ENCODE measurements at places on chromosomes 2 and 18.

DNA sequence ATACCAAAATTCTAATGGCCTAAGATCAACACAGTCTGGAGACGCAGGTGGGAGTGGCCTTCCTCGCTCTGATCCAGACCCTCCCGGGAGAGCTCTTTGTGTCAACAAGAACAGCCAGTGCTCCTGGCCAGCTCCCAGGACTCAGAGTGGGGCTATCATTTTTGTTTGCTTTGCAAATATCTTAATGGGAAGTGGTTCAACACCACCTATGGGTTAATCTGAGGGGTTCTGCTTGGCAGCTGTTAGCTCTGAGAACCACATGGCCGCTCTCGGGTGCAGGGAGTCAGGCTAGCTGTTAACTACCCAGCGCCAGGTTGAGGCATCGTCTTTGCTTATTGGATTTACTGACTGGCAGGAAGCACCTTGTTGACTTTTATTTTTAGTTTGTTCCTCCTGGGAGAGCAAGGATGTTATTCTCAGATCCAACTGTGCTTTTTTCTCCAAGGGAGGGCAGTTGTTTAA lies 184.8 kb upstream of the SP5 start:
- peak overlapping the region; percentile 64 for H3K27ac ChIP-seq
- H3K4me3 ChIP-seq = no peak overlapping the region
- H3K27me3 ChIP-seq = no peaks in the 10 kb centered on the region
- no peaks in the 10 kb centered on the region for H3K36me3 ChIP-seq
- DNase-seq = peak; percentile 97

DNA sequence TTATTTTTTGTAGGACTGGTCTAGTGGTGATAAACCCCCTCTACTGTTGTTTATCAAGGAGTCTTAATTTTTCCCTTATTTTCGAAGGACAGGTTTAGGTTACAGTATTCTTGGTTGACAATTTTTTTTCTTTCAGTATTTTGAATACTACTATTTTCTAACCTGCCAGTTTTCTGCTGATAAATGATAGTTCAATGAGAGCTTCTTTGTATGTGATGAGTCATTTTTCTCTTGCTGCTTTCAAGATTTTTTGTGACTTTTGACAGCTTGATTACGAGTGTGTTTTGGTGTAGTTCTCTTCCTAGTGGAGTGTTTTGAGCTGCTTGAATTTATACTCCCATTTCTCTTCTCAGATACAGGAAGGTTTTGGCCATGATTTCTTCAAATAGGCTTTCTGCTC lies 77.5 kb downstream of the ACSL3 start:
- H3K27ac ChIP-seq = no peak overlapping the region

- H3K4me3 ChIP-seq = no peak overlapping the region
- DNase-seq = no peak
Observed at GRCh38 chr2:3073041-3073595, 304.5 kb downstream of the EIPR1 start.

- no peaks in the 10 kb centered on the region for H3K27me3 ChIP-seq
- H3K36me3 ChIP-seq = no peaks in the 10 kb centered on the region
- H3K4me3 ChIP-seq = no peak overlapping the region
Observed at GRCh38 chr2:12884713-12885282, 168.1 kb downstream of the TRIB2 start.

GRCh38 chr18:58349650-58350049 lies 279.2 kb downstream of the ALPK2 start:
- DNase-seq = no peak
- no peak overlapping the region for H3K27ac ChIP-seq
- no peak overlapping the region for H3K4me3 ChIP-seq
- peaks cover 4% of the 10 kb centered on the region for H3K36me3 ChIP-seq
- H3K27me3 ChIP-seq = no peaks in the 10 kb centered on the region
- no peaks in the 10 kb centered on the region for H3K4me1 ChIP-seq

- no peaks in the 10 kb centered on the region for H3K27me3 ChIP-seq
- H3K4me3 ChIP-seq = no peak overlapping the region
- DNase-seq = no peak
- H3K36me3 ChIP-seq = no peaks in the 10 kb centered on the region
- H3K27ac ChIP-seq = no peak overlapping the region
- no peaks in the 10 kb centered on the region for H3K4me1 ChIP-seq
Observed at GRCh38 chr2:158403237-158403636, 53.3 kb downstream of the CCDC148 start.

DNA sequence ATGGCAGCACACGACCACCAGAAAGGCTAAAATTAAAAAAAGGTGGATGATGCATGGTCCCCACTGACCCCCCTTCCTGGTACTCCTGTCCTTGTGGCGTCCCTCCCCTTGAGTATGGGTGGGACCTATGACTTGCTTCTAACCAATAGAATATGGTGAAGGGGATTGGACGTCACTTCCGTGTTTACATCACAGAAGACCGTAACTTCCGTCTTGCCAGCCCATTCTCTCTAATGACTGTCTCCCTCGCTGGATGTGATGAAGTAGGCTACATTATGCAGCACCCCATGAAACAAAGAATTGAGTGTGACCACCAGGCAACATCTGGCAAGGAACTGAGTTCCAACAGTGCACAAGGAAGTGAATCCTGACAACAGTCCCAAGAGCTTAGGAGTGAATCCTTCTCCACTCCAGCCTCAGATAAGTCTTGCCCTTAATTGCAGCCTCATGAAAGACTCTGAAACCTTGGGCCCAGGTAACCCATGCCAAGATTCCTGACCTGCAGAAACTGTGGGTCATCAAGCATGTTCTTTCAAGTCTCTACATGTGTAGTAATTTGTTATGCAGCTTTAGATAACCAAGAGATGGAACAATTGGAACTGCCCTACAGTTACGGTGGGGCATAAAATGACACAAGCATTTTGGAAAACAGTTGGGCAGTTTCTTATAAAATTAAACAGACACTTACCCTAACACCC lies 80.1 kb upstream of the NPAS2 start:
- no peaks in the 10 kb centered on the region for H3K4me1 ChIP-seq
- no peaks in the 10 kb centered on the region for H3K36me3 ChIP-seq
- H3K4me3 ChIP-seq = no peak overlapping the region

GRCh38 chr2:73415906-73416305 lies 30.3 kb downstream of the ALMS1 start:
- H3K4me3 ChIP-seq = no peak overlapping the region
- no peak overlapping the region for H3K27ac ChIP-seq

DNA sequence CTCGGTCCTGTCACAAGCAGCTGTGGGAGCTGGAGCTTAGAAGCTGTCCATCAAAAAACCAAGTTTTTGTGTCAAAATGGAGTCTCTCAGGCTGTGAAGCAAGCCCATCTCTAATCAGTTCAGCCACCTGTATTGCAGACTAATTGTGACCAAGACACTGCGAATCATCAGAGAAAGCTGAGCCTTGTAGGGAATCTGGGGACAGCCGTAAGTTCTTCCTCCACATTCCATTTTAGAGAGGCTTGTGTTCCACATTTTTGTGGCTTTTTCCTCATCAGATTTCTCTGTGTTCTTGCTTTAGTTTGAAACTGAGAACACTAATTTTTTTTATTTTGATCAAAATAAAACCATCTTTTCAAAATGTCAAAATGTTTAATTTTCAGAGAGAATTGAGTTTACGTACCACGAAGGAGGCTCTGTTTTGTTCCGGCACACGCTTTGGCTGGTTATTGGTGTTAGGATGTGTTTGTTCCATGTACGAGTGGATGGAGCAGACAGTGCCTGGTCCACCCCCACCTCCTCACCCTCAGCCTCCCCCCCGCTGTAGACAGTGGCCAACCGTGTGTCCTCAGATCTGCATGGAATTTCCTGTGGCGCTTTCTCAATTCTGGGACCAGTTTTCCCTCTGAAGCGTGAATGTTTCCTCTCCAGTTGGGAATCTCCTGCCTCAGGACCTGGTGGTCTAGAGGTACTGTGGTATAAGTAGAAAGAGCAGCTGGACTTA lies 140.8 kb downstream of the AGAP1 start:
- no peaks in the 10 kb centered on the region for H3K36me3 ChIP-seq
- H3K27ac ChIP-seq = no peak overlapping the region
- H3K4me3 ChIP-seq = no peak overlapping the region
- DNase-seq = no peak
- no peaks in the 10 kb centered on the region for H3K27me3 ChIP-seq
- peaks cover 12% of the 10 kb centered on the region for H3K4me1 ChIP-seq

DNA sequence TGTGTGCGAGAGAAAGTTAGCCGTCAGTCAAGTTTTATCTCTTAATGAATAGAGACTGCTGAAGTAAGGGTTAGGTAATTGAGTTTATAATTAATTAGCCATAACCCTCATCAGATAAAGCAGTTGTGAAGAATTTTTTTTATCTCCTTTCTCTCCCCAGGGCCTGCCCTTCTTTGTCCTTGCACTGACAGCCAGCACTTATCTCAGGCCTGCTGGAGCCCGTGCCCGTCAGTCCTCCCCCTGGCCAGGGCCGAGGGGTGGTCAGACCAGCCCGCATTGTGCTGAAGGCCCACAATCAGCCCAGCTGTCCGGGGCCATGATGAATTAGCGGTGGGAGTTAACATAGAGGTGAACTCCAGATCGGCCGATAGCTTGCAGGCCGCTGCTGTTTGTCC lies 315.7 kb downstream of the GBX2 start:
- no peak overlapping the region for H3K27ac ChIP-seq
- H3K27me3 ChIP-seq = no peaks in the 10 kb centered on the region
- H3K4me1 ChIP-seq = no peaks in the 10 kb centered on the region

- no peaks in the 10 kb centered on the region for H3K36me3 ChIP-seq
- H3K4me3 ChIP-seq = no peak overlapping the region
- DNase-seq = no peak
Observed at GRCh38 chr18:60826346-60826745, 453.8 kb upstream of the MC4R start.

GRCh38 chr2:113965644-113966043 lies 75.8 kb downstream of the ACTR3 start:
- no peaks in the 10 kb centered on the region for H3K36me3 ChIP-seq
- no peaks in the 10 kb centered on the region for H3K27me3 ChIP-seq
- H3K4me3 ChIP-seq = no peak overlapping the region

- H3K27ac ChIP-seq = peak overlapping the region; percentile 45
- H3K36me3 ChIP-seq = no peaks in the 10 kb centered on the region
- DNase-seq = peak; percentile 79
- no peaks in the 10 kb centered on the region for H3K27me3 ChIP-seq
Observed at GRCh38 chr2:85269959-85270358, 57.8 kb downstream of the TGOLN2 start.

GRCh38 chr2:18167871-18168270 lies 289.4 kb downstream of the KCNS3 start:
- no peaks in the 10 kb centered on the region for H3K36me3 ChIP-seq
- H3K4me1 ChIP-seq = peaks cover 7% of the 10 kb centered on the region
- no peak overlapping the region for H3K4me3 ChIP-seq
- H3K27me3 ChIP-seq = no peaks in the 10 kb centered on the region
- peak; percentile 86 for DNase-seq

DNA sequence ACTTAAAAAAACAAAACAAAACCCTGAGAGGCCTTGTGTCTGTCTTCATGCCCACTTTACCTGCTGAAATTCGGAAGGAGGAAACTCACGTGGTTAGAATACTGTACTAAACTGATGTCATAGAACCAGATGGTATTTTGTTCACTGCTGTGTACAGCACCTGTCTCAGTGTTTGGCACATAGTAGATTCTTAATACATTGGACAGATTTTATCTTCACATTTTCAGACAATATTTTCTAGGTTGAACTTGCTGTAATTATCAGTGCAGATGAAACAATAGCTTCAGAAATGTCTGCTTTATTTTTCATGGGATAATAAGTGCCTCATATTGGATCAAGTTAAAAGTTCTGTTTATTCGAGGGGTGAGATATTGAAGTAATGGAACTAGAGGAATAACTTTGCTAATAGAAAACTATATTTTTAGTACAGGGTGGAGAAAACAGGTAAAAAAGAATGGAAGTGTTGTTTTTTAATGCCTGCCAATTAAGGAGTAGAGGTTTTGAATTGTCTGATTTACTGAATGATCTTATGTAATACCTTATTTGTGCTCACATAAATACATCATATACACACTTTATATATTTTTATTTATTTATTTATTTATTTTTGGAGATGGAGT lies 23.7 kb downstream of the DDX1 start:
- peaks cover 32% of the 10 kb centered on the region for H3K36me3 ChIP-seq
- no peaks in the 10 kb centered on the region for H3K27me3 ChIP-seq
- H3K27ac ChIP-seq = no peak overlapping the region

GRCh38 chr2:50782543-50782942 lies 249.4 kb downstream of the NRXN1 start:
- H3K27ac ChIP-seq = no peak overlapping the region
- H3K36me3 ChIP-seq = no peaks in the 10 kb centered on the region
- no peaks in the 10 kb centered on the region for H3K27me3 ChIP-seq

GRCh38 chr2:105834931-105835330 lies 90.2 kb downstream of the NCK2 start:
- H3K4me3 ChIP-seq = no peak overlapping the region
- no peak for DNase-seq
- H3K36me3 ChIP-seq = no peaks in the 10 kb centered on the region

DNA sequence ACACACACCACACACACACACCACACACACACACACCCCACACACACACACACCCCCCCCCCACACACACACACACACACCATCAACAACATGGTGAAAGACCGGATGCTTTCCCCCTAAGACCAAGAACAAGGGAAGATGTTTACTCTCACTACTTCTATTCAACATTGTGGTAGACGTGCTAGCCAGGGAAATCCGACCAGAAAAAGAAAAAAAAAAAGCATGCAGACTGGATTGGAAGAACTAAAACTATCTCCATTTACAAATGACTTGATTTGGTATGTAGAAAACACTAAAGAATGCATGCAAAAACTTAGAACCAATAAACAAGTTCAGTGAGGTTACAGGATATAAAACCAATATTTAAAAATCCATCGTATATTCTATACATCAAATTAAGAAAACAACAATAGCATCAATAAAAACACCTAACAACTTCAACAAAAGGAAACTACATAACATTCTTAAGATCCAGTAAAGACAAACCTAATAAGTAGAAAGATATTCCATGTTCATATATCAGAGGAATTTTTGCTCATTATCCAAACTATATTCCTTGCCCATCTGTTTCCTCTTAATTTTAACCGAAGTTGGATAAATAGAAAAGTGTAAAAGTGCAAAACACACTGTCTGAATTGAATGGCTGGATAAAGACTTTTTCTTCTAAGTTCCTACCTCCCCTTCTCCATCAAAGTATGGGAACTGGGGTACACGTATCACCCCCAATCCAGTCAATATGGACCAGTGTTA lies 51.5 kb upstream of the RNU4ATAC start:
- peaks cover 27% of the 10 kb centered on the region for H3K4me1 ChIP-seq
- H3K36me3 ChIP-seq = no peaks in the 10 kb centered on the region
- DNase-seq = no peak
- no peaks in the 10 kb centered on the region for H3K27me3 ChIP-seq
- no peak overlapping the region for H3K4me3 ChIP-seq
- H3K27ac ChIP-seq = peak overlapping the region; percentile 29

DNA sequence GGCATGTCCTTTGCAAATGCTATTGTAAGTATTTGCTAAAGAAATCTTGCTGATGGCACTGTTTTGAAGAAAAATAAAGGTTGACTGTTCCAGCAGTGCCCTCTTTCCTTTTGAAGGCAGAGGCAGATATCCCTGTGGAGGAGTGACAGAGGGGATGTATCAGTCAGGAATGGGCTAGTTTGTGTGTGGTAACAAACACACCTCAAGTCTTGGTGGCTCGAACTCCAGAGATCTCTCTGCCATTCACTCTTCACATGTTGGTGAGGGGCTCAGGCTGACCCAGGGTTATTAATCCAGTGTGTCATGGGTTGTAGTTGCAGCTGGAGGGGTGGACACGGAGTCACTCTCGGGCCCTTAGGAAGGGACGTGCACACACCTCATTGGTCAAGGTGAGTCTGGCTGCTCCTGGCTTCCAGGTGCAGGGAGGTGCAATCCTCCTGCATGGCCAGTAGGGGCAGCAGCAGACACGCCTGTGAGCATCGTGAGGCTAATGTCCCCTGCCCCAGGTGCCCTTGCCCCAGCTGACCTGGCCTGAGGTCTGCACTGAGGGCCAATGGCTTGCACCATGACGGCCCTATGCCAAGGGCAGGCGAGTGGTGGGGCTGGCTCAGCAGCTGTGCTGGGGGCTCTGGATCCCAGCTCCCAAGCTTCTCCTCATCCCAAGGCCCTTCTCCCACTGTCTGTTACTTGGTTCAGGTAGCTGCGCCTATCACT lies 146.5 kb downstream of the ASB1 start:
- no peaks in the 10 kb centered on the region for H3K27me3 ChIP-seq
- no peaks in the 10 kb centered on the region for H3K36me3 ChIP-seq
- H3K27ac ChIP-seq = no peak overlapping the region
